ENCODE measurements at places on chromosomes 16 and 17.
A peak's percentile ranks its signal among the peaks of the same experiment; 100 is the strongest.

DNA sequence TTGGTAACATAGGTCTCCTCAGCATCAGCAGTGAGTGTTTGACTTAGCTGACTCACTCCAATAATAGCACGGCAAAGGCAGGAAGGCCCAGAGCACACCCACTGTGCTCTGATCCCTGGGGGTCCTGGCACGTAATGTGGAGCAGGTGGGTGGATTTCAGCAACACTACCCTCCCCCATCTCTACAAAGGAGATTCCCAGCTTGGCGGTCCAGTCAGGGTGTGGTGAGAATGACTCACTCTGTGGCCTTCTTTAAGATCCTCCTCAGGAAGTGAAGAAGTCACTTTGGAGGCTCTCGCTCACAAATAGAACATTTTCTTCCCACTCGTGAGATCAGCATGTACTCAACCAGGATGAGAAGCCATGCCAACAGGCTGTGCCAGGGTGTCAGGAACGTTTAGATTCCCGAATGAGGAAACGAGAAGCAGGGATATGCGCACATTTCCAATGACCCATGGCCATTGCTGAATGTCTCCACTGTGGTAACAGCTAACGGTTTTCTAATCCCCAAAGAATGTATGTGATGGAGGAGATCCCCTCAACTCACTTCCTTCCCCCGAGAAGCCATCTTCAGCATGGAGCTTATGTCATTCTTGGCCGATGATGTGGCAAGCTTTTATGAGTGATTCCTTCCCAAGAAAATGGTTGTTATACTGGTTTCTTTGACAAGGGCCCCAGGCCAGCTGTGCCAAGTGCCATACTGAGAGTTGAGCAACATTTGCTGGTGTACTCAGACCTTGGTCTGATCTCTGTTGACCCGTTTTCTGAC, 365.2 kb downstream of the C16orf95 start:
- no peak for DNase-seq

GRCh38 chr17:46765453-46765852, 53.0 kb downstream of the WNT3 start:
- DNase-seq = no peak

- DNase-seq = no peak
Measured at GRCh38 chr17:38685491-38685890, 10.7 kb upstream of the EPOP start.

DNA sequence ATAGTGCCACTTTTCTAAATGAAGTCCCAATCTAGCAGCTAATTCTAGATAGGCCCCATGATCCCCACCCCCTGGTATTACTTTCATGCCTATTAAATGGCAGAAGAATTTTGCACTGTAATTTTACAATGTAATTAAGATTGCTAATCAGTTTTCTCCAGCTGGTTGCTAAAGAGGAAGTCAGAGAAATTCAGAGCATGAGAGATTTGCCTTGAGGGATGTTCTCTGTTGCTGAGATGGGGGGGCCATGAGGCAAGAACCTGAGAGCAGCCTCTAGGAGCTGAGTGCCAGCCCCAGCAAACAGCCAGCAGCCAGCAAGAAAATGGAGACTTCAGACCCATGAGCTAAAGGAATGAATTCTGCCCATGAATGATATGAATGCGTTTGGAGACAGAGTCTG, 38.9 kb downstream of the SHCBP1 start:
- DNase-seq = no peak

- no peak for DNase-seq
Measured at GRCh38 chr16:11667221-11667823, 933 bp upstream of the SNN start.

DNA sequence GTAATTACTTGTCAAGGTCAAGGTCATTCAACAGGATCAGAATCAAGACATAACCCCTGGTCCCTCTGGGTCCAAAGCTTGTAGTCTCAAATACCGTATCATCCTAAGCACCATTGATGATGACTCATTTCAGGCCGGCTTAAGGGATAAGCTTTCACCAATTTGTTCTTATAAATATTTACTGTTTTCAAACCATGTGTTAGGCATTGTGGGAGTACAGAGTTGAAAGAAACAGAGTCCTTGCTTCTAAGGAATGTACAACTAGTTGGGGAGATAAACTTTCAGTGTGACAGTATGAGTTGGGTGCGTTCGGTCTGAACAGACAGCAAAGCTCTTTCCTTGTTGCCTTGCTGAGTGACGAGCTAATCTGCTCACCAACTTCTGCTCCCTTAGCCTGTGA, 183.5 kb upstream of the MAF start:
- DNase-seq = no peak

DNA sequence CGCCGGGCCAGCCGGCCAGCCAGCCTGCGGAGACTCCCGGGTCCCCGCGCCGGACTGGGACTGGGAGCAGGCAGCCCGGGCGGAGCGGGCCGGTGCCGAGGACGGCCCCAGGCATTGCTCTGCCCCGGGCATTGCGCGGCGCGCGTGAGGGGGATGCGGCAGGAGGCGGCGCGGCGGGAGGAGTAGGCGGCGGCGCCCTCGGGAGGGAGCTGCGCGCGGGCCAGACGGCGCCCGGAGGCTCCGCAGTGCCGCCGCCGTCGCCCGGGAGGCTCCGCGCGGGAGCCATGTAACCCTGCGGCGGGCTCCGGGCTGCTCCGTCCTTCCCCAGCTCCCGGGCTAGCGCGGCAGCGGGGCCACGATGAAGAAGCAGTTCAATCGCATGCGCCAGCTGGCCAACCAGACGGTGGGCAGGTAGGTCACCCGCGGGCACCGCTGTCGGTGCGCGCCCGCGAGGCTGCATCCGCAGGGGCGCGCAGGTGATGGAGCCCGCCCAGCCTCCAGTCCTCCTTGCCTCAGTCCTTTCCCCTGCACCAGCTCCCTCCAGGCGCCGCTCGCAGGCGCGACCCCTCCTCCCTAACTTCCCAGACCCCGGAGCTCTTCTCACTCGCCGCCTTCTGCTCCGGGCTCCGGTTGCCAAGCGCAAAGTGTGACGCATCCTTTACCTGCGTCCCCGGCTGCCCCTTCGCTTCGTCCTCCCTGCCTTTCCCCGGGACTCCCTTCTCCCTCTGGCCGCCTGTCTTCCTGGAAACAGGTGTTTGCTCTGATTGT, at the start of gene ARHGAP44:
ARHGAP44 (plus strand) TSS at position 18 of the 768 bp plus-strand sequence; CDS start at position 359, 341 bp downstream.
- peak; percentile 86 for DNase-seq

- no peak for DNase-seq
Measured at GRCh38 chr17:17420561-17421269, 56.1 kb upstream of the MED9 start.

DNA sequence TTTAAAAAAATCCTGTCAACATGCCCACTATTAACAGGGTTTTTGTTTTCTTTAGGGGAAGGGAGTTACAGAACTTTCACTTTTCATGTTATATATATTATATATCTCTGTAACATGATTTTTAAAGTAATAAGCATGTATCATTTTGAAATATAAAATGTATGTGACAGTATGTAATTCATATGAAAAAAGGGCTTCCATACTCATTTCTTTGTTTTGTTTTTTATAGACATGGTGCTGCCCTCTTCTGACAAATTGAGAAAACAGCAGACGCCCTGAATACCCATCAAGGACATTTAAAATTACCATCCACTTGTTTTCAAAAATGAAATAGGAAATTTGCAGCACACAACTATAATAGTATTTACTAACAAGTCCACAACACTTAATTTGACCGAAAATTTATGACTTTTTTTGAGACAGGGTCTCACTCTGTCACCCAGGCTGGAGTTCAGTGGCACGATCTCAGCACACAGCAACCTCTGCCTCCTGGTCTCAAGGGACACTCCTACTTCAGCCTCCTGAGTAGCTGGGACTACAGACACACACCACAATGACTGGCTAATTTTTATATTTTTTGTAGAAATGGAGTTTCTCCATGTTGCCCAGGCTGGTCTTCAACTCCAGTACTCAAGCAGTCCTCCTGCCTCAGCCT, 30.4 kb downstream of the CFDP1 start:
- DNase-seq = peak; percentile 38

- DNase-seq = no peak
Measured at GRCh38 chr16:66176731-66177130, 189.8 kb upstream of the CDH5 start.

GRCh38 chr17:15884731-15885130, 60.2 kb upstream of the ADORA2B start:
- no peak for DNase-seq

DNA sequence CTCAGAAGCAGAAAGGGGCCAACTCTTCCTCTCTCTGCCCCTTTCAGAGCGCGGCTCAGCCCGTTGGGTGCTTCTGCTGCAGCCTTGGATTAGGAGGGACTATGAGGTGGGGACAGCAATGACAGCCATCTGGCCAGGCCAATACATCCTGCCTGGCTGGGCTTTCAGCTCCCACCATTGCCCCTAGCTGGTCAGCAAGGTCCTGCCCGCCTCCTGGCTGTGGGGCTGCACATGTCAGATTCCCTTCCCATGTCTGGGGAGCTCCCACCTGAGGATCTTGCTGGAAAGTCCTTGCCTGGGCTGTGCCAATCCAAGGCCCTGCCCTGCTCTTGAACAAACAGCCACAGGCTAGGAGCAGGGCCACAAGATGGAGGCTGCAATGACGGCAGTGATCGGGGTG, 8.3 kb downstream of the TRIM65 start:
- DNase-seq = no peak
